Sigmoid colon (tissue), 7 donors: ENCODE measurements at places on chromosomes 5 and 9. TPM values are rescaled to one million over a fixed set of nuclear protein-coding genes. Genes with fewer than 3 reads are reported as not detected.

DNA sequence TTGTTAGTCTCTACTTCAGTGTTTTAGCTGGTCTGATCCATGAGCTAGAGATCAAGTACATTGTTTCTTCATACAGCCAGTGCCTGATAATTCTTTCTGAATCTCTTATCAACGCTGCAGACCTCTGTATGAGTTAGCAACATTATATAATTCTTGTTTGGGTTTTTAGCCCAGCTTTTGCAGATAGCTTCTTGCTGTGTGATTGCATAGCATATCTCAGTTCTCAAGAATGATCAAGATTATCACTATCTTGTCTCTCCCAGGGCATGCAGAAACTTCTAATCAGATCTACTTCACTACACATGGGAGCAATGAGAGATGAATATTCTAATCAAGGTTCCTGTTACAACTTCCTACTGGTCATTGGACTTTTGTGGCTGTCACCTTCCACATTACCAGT lies 158.3 kb downstream of the FAM174A start:
- H3K36me3 ChIP-seq: no peaks in the 10 kb centered on the region
- DNase-seq: no peak
- H3K4me3 ChIP-seq: no peak overlapping the region
- no peak overlapping the region for H3K27ac ChIP-seq
- H3K4me1 ChIP-seq: no peaks in the 10 kb centered on the region

- DNase-seq: peak; percentile 88
- no peaks in the 10 kb centered on the region for H3K27me3 ChIP-seq
Measured at GRCh38 chr5:6545770-6546690, 86.8 kb downstream of the NSUN2 start.

DNA sequence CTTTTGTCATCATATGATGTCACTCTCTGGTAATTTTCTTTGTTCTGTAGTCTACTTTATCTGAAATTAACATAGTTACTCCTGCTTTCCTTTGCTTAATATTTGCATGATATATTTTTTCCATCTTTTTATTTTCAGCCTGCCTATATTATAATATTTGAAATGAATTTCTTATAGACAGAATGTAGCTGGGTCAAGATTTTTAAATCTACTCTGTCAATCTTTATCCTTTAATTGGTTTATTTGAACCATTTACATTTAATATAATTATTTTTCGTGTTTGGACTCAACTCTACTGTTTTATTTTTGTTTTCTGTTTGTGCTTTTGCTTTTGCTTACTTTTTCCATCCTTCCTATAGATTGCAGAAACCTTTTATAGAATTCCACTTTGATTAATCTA lies 118.0 kb downstream of the FOXD1 start:
- H3K27ac ChIP-seq: no peak overlapping the region
- no peaks in the 10 kb centered on the region for H3K27me3 ChIP-seq
- H3K4me3 ChIP-seq: no peak overlapping the region

GRCh38 chr5:95537501-95537900 lies 17.3 kb downstream of the SKIC3 start:
- peaks cover 8% of the 10 kb centered on the region for H3K4me1 ChIP-seq
- no peaks in the 10 kb centered on the region for H3K36me3 ChIP-seq
- no peak overlapping the region for H3K4me3 ChIP-seq
- no peak overlapping the region for H3K27ac ChIP-seq
- no peaks in the 10 kb centered on the region for H3K27me3 ChIP-seq
- DNase-seq: no peak

Gene EGFLAM
- total RNA-seq: 2.5 TPM

Gene CD274
- total RNA-seq: 8.9 TPM

Gene CATSPER3
- 1.4 TPM for total RNA-seq
